ENCODE measurements at places on chromosomes 12 and 14.

DNA sequence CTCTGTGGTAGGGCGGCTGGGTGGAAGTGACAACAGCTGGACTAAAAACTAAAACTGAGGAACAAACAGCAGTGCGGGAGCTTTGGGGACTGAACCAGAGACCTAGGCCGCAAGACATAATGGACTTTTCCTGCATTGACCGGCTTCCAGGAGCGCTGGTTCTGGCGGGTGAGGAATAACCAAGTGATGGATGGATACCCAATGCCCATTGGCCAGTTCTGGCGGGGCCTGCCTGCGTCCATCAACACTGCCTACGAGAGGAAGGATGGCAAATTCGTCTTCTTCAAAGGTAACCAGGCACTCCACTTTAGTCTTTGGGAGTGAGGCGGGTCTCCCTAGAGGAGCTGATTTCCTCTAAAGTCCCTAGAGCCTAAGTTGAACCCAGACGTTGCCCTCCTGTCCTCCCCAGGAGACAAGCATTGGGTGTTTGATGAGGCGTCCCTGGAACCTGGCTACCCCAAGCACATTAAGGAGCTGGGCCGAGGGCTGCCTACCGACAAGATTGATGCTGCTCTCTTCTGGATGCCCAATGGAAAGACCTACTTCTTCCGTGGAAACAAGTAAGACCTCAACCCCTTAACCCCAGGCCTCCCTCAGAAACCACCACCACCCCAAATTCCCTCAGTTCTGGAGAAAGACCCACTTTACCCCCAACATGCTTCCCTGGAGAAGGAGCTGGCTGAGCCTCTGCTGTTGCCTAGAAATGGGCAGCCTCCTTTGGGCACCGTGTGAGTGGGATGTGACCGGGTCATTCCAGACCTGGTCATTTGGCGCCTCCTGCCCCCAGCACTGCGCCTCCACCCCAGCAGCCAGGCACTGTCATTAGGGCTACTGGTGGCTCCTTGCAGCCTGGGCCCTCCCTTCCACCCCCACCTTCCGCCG, 8.1 kb downstream of the MMP14 start:
- no peak for DNase-seq

DNA sequence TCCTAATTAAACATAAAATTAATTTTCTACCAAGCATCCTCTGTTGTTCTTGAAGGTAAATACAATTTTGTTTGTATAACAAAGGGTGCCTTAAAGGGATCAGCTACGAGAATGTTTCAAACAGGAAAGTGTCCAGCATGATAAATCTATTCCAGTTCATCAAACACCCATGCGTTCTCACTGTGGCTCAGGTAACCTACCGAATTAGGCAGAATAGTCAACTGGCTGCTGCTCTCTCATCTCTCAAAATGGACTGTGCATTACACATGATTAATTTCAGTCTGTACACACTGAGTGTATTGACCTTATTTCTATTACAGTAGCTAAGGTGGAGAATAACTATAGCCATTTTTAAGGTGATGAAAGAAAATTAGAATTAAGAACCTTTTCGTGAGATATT, 127.5 kb upstream of the RMST start:
- no peak for DNase-seq

- DNase-seq = no peak
Observed at GRCh38 chr12:4569261-4569660, 7.3 kb downstream of the DYRK4 start.

GRCh38 chr12:110058875-110059615, 10.7 kb upstream of the C12orf76 start:
- no peak for DNase-seq

DNA sequence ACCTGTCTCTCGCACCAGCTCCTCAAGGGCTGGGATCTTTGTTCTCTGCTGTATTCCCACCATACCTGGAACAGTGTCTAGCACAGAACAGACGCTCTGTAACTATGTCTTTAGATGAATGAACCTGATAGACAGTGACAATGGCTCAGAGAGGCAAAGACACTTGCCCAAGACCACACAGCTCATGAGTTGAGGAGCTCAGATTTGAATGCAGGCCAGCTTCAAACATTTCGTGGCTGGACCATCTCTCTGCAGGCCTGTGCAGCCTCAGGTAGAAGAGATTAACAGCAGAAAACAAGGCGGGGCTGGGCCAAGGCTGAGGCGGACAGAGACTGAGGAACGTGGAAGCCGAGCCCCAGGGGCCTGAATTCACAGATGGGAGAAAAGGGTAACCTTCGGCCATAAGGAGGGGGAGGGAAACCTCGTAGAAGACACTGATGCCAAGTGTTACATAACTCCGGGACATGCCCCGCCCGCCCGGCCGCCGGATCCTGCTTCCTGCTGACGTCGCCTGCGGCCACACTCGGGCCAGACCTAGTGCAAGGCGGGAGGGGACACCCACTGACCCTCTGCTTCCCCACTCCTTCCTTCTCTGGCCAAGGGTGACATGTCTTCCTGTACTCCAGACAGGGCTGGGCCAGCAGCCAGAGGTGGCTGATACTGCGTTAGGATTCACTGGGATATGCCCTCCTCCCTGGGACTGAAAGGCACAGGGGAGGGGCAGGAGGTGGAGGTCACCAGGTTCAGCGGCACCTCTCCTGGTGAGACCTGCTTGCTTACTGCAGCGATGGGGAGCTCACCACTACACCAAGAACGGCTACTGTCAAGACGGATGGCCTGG, 86.8 kb downstream of the RFLNA start:
- DNase-seq = no peak

- no peak for DNase-seq
Observed at GRCh38 chr12:6204533-6205143, 4.4 kb downstream of the CD9 start.

- no peak for DNase-seq
Observed at GRCh38 chr12:19763488-19763887, 324.2 kb downstream of the AEBP2 start.
